Panc1 (cell line): ENCODE measurements at places on chromosomes 2 and 18.

- DNase-seq: peak; percentile 10
These were observed 187.5 kb downstream of the TWIST2 start for GRCh38 chr2:239035361-239035814.

- no peak for DNase-seq
These were observed 16.5 kb upstream of the TGFA start for GRCh38 chr2:70570041-70570661.

DNA sequence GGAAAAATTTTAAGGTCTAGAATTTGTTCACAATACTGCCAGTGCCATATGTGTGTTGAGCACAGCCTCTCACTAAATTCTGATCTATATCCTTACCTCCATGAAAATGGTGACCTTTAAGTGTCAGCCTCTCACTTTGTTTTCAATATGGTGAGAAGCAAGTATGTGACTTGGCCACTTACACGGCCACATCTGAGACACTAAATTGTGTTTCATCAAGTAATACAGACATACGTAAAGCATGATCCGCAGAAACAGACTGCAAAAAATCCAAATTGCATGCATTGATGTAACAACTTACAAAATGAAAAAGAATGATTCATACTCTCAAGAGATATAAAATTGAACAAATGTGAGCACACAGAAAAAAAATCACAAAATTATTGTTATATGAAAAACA lies 55.2 kb upstream of the UGP2 start:
- DNase-seq: no peak

GRCh38 chr2:105175231-105175630 lies 66.3 kb upstream of the GPR45 start:
- no peak for DNase-seq

DNA sequence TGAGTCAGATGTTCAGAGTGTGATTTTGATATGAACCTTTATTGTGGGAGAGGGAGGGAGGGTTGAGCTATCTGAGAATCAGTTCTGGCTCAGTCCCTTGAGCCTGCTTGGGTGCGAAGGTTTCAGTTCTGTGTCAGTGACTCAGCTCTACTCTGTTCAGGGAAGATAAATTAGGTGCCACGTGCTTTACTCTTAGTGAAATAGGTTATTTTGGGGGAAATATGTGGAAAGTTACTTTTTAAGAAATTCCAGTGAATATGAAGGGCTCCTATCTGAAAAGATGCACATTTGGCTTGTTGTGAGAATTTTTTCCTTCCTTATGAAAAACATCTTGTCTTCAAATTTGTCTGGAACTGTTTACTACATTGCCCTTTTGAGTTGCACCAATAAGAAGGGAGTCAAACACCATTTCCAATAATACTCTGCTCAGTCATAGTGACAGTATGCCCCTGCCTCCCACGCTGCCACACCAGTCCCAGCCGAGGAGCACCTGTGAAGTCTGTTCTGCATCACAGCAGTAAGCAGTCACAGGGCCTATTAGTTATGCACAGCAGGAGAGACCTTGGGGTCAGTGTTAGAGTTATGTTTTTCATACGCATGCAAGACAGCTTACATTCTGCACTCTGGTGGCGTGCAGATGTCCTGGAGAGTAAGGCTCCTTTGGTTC lies 32.8 kb upstream of the DNAH7 start:
- no peak for DNase-seq

DNA sequence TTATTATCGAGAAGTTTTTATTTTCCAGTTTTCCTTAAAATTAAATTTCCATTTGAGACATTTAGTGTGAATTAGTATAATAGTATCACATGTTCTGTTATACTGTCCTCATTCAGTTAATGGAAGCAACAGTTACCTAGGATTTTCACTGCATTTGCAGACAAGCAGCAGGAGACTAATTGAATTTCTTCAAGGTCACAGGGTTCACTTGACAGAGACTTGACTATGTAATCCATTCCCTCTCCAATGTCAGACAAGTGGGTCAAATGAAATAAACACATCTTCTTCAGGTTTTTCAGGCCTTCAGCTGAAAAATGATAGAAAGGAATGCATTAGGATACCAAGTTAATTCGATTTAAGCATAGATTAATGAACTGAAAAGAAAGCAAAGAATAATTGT lies 26.7 kb downstream of the NLRC4 start:
- DNase-seq: no peak

DNA sequence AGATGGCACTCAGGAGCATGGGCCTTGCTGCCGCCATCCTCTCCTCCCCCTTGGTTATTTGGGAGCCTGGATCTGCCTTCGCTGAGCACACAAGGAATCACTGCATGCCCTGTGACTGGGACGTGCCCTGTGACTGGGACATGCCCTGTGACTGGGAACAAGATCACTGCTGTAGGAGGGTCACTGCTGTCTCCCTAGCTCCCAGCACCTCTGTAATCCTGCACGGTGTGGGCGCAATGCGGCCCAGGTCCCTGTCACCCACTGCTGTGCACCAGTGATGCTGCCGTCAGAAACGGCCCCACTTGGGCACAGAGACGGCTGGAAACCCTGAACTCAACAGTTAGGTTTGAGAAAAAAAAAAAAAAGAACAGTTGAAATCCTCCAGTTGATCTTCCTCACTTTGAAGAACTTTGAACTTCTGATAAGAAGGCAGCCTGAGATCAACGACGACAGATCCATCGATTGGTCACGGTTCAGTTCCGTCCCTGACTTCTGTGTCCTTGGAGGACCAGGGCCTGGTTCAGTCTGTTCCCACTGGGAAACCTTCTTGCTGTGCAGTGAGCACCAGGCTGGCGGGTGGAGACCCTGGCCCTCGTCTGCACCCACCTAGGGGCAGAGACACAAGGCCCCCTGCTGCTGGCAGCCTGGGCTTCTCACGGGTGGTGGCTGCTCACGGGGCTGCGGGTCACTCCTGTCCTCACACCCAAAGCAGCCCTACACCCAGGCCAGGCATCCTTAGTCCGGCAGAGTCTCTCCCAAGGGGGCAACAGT lies 125.9 kb downstream of the PXDN start:
- no peak for DNase-seq

GRCh38 chr2:31483246-31483645 lies 68.7 kb upstream of the XDH start:
- no peak for DNase-seq
